ENCODE measurements at places on chromosomes 1 and 21.

DNA sequence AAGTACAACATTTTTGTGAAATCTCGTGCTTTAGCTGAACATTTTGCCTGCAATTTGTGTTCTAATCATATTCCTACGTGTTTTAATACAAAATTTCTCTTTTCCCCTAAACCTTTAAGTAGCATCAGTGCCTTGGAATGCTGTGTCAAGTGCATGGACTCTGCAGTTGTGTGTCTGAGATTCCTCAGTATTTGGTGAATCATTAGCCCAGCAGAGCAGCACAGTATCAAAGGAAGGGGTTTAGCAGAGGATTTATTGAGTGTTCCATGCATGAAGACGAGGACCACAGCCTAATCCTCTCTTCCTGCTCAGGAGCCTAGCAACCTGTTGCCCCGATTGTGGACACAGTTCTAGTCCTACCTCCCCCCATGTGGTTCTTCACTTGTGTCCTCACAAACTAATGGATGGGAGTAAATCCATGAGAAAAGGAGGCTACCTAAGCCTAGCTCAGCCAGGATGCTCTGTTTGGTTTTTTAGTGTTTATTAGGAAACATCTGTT, 29.3 kb upstream of the PCP4 start:
- ATAC-seq, result no peak

- ATAC-seq, result no peak
Measured at GRCh38 chr1:206021626-206022365, 1.9 kb downstream of the CTSE start.

DNA sequence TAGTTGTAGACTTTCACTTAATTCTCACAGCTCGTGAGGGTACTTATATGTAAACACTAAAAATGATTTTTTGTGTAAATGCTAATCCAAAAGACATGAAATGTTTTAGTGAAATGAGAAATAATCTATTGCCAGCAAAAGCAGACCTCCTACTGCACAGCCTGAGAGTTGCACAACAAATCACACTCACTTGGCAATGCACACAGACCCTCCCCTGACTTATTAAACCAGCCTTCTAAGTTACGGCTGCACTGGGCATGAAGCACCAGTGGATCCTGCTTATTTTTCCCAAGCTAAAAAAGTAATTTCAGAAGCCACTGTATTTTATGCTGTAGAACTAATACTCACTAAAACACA, 10.3 kb downstream of the ERRFI1 start:
- ATAC-seq, result peak; percentile 32

DNA sequence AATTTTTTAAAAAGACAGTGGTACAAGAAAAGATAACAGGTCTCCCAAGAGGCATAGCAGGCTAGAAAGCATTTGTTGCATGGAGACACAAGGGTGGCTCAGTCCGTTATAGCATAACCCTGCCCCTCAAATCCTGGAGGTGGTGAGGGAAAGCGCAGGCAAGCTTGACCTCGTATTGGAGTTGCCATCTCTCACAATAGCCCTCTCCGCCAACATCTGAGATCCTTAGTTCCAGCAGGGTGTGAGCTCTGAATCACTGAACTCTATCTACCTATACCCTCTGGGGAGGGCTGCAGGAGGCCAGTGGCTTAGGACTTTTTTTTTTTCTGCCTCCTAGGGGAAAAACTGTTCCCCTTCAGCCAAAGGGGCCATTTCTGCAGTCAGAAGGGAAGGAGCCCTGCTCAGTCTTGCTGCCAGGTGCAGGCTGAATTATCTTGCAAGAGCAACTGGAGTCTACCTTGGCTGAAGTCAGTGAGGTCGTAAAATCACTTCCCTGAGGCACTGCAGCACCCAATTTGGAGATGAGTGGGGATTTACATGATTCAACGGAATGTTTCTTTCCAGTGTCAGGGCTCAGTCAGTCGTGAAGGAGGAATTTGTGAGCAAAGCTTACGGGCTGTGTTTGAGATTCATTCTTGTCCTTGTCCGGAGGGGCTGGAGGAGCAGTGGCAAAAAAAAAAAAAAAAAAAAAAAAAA, 17.2 kb upstream of the C8A start:
- no peak for ATAC-seq

DNA sequence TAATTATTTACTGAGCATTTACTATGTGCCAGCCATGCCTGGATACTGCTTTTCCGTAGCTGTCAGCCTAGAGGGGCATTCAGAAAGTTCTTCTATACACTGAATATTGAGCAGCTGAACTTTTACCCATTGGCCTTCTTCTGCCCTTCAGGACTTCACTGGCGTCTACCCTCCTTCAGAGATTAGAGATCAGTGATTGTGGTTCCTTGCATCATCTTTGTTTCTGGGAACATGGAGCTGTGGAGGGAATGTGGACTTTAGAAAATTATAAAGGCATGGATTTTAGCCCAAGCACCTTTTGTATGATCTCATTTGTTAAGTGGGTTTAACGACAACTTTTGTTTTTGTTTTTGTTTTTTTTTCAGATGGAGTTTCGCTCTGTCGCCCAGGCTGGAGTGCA, 58.7 kb upstream of the POU3F1 start:
- no peak for ATAC-seq

DNA sequence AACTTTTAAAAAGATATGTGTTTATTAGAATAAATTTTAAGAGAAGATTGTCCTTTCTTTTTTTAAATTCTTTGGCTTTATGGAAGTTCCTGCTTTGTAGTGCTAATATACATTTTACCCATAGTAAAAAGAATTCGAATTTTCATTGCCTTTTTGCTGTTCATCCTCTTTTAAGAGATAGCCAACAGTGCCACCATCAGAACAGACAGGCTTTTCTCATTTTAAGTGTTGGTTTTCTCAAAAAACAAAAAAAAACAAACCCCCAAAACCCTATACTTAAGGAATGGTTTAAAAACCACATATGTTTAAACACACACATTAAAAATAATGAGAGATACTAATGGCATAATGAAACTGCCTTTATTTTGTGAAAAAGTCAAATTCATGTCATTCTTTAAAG, 118.8 kb downstream of the NEK7 start:
- ATAC-seq, result no peak

- no peak for ATAC-seq
Measured at GRCh38 chr1:69752831-69753230, 185.1 kb downstream of the LRRC7 start.

- ATAC-seq, result no peak
Measured at GRCh38 chr1:230222678-230223077, 155.6 kb downstream of the GALNT2 start.

DNA sequence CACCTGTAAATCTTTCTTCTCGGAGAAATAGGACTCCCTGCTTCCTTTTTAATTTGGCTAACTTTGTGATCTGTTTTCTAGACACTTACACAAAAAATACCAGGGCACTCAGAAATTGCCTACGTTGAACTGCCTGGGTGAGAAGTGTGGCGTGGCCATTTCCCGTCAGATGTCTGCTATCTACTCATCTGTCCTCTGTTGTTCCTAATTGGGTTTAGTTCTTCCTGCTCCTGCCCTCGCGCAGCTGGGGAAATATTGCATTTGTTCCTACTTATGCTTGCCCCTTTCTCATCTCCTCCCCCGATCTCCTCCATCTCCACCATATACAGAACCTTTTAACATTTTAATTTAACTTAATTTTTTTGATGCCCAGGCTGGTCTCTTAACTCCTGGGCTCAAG, 55.1 kb downstream of the CD58 start:
- no peak for ATAC-seq

- no peak for ATAC-seq
Measured at GRCh38 chr1:52558941-52559340, 6.0 kb upstream of the TUT4 start.

- ATAC-seq, result no peak
Measured at GRCh38 chr1:204241050-204241449, 27.3 kb upstream of the GOLT1A start.

DNA sequence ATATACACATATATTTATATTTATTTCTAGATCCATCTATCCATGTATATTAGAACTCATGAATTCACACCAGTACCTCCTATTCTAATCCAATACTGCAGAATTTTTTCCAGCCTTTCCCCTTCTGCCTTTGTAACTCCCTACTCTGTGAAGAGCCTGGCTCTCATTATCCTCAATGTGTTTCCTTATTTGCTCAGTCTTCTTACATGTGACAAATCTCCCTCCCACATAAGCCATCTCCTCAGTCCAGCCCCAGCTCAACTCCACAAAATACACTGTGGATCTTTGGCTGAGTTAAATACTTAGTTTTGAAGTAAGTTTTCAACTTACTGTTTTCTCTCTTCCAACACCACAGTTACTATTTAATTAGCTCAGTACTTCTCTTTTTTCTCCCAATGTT, 45.7 kb downstream of the ATP5PO start:
- no peak for ATAC-seq

DNA sequence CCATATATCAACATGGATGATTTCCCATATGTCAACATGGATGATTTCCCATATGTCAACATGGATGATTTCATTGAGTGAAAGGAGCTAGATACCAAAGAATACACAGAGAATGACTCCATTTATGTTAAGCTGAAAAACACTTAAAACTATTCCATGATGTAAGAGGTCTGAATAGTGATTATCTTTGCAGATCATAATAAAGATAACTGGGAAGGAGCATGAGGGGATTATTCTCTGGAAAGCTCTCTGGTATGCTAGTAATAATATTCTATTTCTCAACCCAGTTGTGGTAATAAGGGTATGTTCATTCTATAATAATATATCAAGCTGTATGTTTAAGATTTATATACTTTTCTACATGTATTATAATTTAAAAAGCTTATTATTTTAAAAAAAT, 14.1 kb downstream of the SYNJ1 start:
- ATAC-seq, result no peak

DNA sequence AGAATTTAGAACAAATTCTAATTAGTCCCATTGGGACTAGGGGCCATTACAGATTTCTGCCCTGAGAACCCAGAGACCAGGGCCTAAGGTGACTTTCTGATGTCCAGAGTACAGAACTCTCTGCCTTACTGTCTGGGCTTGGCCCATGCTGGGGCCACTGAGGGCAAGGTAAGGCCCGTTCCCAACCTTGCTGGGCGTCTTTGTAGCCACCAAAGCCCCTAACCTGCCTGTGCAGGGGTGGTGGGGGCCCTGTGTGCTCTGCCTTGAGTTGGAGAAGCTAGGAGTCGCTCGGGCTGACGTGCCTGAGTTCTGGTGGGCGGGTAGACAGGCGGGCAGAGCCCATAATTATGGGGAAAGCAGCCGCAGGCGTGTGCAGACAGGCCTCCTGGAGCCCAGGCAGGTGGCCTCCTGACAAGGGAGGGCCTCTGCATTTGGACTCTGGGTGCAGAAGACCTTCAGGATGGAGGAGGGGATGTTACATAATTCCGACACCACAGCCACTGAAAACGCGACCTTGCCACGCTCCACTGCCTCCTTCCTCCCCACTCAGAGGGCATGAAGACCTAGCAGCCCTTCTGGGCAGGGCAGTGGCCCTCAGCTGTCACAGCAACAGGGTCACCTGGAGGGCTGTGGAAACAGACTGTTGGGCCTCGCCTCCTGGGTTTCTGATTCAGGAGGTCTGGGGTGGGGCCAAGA, 239.9 kb upstream of the TMEM51 start:
- no peak for ATAC-seq

DNA sequence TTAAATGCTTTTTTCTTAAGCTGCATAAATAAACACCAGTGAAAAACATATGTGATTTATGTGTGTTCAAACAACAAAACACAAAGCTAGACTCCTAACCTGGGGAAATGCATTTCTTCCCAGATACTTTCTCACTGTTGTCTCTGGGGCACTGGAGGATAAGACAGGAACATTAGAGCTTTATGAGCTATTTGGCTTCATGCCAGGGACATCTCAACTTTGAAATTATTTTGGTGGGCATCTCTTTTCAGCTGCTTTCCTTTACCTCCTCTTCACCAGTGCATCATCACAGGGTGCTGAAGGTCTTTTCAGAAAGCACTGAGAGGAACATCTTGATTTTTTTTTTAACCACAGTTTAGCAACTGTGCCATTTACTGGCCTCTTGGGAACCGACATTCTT, 212.9 kb downstream of the DNM3 start:
- ATAC-seq, result no peak

- no peak for ATAC-seq
Measured at GRCh38 chr1:247291161-247291560, 35.3 kb downstream of the VN1R5 start.

DNA sequence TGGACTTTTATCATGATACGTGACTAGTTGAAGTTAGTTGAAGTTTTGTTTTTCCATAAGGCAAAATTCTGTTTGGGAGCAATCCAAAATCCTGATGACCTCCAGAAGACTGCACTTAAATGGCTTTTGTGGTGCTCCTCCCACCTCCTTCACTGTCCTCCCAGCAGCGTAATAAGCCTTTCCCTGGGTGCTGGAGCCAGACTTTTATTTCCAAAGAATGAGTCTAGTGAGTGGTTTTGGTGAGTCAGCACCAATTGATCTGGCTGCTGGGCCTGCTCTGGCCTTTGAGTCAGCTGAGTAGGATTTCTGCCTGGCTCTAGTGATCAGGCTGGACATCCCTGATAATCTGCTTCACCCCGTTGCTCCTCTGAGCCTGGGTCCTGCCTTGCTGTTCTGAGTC, 21.7 kb upstream of the KCND3 start:
- ATAC-seq, result peak; percentile 99

- no peak for ATAC-seq
Measured at GRCh38 chr21:46217511-46218196, 10.9 kb downstream of the LSS start.

DNA sequence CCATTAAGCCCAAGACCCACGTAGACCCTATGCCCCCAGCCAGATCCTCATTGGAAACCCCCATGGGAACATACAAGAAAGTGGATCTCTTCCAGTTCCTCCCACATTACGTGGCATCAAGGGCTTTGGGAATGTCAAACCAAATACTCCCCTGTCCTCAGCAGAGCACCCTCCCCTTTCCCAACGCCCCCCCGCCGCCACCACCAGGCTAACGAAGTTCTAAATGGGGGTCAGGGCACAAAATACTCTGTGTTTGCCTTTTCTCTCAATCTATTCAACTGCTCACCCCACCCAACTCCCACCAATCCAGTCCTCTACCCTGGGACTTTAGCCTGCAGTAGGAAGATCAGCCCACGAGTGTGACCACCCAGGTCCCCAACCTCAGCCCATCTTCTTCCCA, 24.5 kb downstream of the NEK2 start:
- no peak for ATAC-seq
